ENCODE measurements at places on chromosomes 2 and 18.

GRCh38 chr2:196218106-196218505 is 46.7 kb upstream of the STK17B start:
- DNase-seq: no peak

DNA sequence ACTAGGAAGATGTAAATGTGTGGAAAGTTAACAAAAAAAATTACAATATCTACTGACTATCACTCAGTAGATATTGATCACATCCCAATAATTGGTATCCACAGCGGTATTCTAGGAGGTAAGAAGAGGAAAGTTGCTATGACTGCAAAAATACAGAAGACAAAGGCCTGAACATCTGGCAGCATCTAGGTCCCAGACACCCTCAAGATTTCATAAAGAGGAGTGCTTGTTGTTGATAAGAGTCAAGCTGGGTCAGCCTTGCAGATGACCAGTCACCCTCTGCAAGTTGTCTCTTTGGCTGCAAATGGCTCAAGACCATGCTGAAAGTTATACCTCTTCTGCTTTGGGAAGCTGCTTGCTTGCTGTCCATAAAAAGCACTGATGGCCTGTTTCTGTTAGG is 228.4 kb upstream of the FBXO11 start:
- DNase-seq: no peak

GRCh38 chr2:188369365-188369764 is 77.7 kb downstream of the GULP1 start:
- DNase-seq: peak; percentile 82

GRCh38 chr18:74778191-74778847 is 180.6 kb downstream of the ZNF407 start:
- DNase-seq: no peak

GRCh38 chr2:233251306-233252116 is at the start of gene ATG16L1:
TSS of gene ATG16L1 (plus strand) at chr2:233251673. CDS start at chr2:233251828, 155 bp downstream.
- DNase-seq: peak; percentile 79

DNA sequence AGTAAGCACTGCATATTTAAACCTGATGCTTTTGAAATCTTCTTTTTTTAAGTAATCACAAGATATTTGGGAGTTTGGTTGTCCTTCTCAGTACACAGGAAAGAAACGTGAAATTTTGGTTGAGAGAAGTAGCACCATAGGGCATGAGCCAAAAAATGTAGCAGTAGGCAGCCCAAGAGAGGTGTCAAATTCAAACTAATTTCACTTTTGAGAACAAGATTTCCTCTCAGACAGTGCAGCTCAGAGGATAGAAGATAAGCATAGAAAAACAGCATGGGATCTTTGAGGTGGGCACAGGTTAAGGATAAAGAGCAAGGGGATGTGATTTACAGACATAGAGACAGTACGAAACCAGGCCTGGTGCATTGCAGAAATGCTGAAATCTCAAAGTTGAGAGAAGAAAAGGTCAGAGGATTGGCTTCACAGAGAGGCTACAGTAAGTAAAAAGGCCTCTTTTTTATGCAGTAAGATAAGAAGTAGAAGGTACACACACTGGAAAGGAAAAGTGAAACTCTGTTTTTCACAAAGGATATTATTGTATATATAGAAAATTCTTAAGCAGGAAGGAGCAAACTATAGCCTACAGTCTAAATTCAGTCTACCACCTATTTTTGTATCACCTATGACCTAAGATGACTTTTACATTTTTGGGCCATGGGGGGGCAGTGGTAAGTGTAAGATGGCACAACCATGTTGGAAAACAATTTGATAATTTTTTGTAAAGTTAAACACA is 89.8 kb downstream of the PKP4 start:
- no peak for DNase-seq

GRCh38 chr2:160224060-160224459 is 24.0 kb upstream of the ITGB6 start:
- DNase-seq: peak; percentile 18

DNA sequence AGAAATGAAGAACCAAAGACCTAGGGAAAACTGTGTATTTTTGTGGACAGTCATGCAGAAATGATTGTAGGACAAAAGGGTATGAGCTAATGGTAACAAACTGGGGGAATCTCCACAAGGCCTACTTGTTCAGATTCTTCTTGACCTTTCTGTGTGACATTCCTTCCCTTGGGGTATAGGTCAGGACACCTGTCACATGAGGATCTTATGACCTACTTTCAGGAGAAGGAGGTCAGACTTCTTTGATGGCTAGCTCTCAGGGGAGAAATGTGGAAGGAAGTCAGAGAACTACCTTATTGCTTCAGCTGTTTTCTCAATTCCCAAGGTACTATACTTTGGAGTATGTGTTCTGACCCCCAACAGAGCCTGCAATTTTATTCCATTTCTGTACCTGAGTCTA is 40.7 kb upstream of the TANK start:
- DNase-seq: no peak

Data from Kasumi-1 (cell line).